ENCODE measurements at places on chromosomes 7 and 10. TPM values are rescaled to one million over a fixed set of nuclear protein-coding genes. Genes with fewer than 3 reads are reported as not detected.

DNA sequence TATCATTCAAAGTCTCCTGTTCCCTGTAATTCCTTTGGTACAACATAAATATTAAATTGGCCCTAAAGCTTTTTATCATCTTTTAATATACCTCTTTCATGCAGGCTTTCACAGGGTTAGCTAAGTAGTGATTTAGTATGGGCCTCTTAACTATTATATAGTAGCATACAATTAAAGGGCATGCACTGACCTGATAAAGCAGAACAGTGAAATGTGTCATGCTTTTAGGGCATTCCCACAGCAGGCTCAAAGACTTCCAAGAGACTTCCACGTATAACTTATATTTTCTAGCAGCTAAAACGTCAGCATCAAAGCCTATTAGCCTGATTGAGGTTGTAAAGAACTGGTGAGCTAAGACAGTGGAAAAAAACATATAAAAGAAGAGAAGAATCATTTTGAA lies 35.3 kb downstream of the SAMD8 start:
- H3K4me3 ChIP-seq = no peak overlapping the region
- no peaks in the 10 kb centered on the region for H3K27me3 ChIP-seq
- peaks cover 12% of the 10 kb centered on the region for H3K4me1 ChIP-seq
- peaks cover 7% of the 10 kb centered on the region for H3K36me3 ChIP-seq

DNA sequence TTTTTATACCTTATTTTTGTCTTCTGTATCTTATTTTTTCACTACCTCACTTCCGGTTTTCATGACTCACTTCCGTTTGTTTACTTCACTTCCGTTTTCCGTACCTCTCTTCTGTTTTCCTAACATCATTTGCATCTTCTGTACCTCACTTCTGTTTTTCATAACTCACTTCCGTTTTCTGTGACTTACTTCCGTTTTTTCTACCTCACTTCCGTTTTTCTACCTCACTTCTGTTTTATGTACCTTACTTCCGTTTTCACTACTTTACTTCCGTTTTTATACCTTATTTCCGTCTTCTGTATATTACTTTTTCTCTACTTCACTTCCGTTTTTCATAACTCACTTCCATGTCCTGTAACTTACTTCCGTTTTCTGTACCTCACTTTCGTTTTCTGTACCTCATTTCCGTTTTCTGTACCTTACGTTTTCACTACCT lies 492.5 kb upstream of the AKR1E2 start:
- H3K4me1 ChIP-seq = no peaks in the 10 kb centered on the region
- no peaks in the 10 kb centered on the region for H3K36me3 ChIP-seq
- H3K4me3 ChIP-seq = no peak overlapping the region
- no peak for DNase-seq
- no peaks in the 10 kb centered on the region for H3K27me3 ChIP-seq

- no peak overlapping the region for H3K4me3 ChIP-seq
- H3K27ac ChIP-seq = no peak overlapping the region
- H3K4me1 ChIP-seq = no peaks in the 10 kb centered on the region
- no peaks in the 10 kb centered on the region for H3K27me3 ChIP-seq
- DNase-seq = no peak
- H3K36me3 ChIP-seq = no peaks in the 10 kb centered on the region
Observed at GRCh38 chr10:116780691-116781205, 38.4 kb upstream of the HSPA12A start.

- no peak for DNase-seq
- H3K27me3 ChIP-seq = no peaks in the 10 kb centered on the region
- no peak overlapping the region for H3K27ac ChIP-seq
- H3K36me3 ChIP-seq = no peaks in the 10 kb centered on the region
Observed at GRCh38 chr7:118140468-118140867, 43.5 kb upstream of the LSM8 start.

DNA sequence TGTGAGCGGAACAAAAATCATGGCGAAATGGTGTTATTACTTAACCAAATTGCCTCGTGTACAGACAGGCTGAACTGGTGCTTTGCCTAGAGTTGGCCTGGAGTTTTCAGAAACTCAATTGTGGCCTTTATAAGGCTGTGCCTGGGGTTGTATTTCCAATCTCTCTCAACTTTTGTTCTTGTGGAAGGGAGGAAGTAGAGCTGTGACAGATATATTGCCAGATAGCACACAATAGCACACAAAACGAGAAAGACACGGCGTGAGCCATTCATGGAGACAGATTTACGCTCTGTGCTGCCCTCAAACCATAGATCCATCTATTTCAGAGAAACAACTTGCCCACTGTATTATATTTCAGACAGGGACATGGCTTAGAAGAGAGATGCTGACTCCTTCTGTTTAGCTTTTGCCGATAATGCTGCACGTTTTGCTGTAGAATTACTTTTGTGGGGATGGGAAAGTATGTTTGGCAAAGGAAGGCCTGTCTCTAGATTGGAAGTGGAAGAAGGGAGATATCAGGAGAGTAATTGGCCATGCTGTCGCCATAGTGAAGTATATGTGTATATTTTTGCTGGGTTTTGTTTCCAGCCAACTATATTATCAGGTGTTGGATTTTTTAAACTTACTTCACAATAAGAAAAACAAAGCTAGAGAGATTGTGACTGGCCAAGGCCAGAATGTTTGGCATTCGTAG lies 80.4 kb downstream of the AUTS2 start:
- H3K27ac ChIP-seq = no peak overlapping the region
- H3K4me3 ChIP-seq = no peak overlapping the region
- no peaks in the 10 kb centered on the region for H3K27me3 ChIP-seq
- no peaks in the 10 kb centered on the region for H3K4me1 ChIP-seq
- DNase-seq = no peak

The AKR1C3 gene
- total RNA-seq = 2.7 TPM

GRCh38 chr7:26398427-26398755 lies 106.7 kb downstream of the SNX10 start:
- H3K4me1 ChIP-seq = no peaks in the 10 kb centered on the region
- no peaks in the 10 kb centered on the region for H3K36me3 ChIP-seq
- H3K27ac ChIP-seq = no peak overlapping the region

DNA sequence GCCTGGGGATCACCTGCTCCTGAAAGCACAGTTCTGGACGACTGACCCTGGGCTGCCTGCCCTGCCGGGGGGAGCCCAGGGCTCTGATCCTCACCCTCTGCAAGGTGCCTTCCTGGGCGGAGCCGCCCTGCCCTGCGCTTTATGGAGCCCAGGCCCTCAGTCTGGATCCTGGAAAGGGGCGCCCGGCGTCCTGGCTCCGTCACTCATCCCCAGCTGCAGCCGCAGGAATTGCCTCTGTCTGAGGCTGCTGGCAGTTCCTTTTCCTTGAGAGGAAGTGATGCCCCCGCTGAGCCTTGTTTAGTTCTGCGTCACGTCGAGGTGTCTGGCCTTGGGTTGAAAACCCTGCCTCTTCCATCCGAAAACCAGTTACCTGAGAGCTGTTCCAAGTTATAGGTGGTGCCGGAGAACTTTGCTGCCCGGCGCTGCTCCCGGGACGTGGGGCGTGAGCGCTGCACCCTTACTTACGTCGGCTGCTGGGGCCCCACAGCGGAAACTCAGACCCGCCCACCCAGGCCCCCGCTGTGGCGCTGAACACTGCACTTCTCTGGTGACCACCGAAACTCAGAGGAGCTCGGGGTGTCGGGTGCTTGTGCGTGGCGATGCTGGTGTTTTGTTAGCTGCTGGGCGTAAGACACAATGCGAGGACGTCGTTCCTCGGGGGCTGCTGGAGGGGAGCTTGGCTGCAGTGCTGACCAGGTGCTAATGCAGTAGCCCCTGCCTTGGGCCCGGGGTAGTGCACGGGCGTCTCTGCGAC lies 5.4 kb downstream of the MAFK start:
- DNase-seq = no peak
- H3K27me3 ChIP-seq = no peaks in the 10 kb centered on the region
- peaks cover 7% of the 10 kb centered on the region for H3K4me1 ChIP-seq
- H3K27ac ChIP-seq = no peak overlapping the region
- no peaks in the 10 kb centered on the region for H3K36me3 ChIP-seq

DNA sequence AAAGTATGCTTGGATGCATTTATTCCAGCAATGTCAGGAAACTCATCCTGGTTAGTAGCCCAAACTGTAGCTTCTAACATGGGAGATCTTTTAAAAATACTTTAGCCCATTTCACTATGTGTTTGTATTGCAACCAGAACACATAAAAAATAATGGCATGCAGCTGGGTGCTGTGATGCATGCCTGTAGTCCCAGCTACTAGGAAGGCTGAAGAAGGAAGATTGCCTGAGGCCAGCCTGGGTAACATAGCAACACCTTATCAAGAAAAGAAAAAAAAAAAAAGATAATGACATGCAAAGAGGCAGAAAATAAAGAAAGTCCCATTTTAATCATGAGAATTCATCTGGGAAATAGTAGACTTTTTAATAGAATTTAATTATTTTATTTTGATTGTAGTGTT lies 517.0 kb upstream of the TEX47 start:
- no peak for DNase-seq
- no peaks in the 10 kb centered on the region for H3K36me3 ChIP-seq
- H3K27me3 ChIP-seq = no peaks in the 10 kb centered on the region

The SLC16A9 gene
- total RNA-seq = 1.5 TPM

GRCh38 chr7:31896925-31897324 lies 173.3 kb downstream of the PDE1C start:
- H3K4me3 ChIP-seq = no peak overlapping the region
- H3K27ac ChIP-seq = no peak overlapping the region
- no peaks in the 10 kb centered on the region for H3K36me3 ChIP-seq
- DNase-seq = no peak
- H3K4me1 ChIP-seq = no peaks in the 10 kb centered on the region
- no peaks in the 10 kb centered on the region for H3K27me3 ChIP-seq

- no peak overlapping the region for H3K4me3 ChIP-seq
- no peaks in the 10 kb centered on the region for H3K36me3 ChIP-seq
- DNase-seq = no peak
Observed at GRCh38 chr7:521221-522070, 1.8 kb upstream of the PDGFA start.

- no peak overlapping the region for H3K27ac ChIP-seq
- H3K36me3 ChIP-seq = no peaks in the 10 kb centered on the region
- DNase-seq = no peak
Observed at GRCh38 chr10:132904814-132905649, 37.3 kb downstream of the CFAP46 start.

- DNase-seq = no peak
- no peaks in the 10 kb centered on the region for H3K27me3 ChIP-seq
- H3K4me3 ChIP-seq = no peak overlapping the region
- H3K4me1 ChIP-seq = no peaks in the 10 kb centered on the region
- no peak overlapping the region for H3K27ac ChIP-seq
- peaks cover 16% of the 10 kb centered on the region for H3K36me3 ChIP-seq
Observed at GRCh38 chr10:14904316-14904732, 25.7 kb downstream of the SUV39H2 start.

DNA sequence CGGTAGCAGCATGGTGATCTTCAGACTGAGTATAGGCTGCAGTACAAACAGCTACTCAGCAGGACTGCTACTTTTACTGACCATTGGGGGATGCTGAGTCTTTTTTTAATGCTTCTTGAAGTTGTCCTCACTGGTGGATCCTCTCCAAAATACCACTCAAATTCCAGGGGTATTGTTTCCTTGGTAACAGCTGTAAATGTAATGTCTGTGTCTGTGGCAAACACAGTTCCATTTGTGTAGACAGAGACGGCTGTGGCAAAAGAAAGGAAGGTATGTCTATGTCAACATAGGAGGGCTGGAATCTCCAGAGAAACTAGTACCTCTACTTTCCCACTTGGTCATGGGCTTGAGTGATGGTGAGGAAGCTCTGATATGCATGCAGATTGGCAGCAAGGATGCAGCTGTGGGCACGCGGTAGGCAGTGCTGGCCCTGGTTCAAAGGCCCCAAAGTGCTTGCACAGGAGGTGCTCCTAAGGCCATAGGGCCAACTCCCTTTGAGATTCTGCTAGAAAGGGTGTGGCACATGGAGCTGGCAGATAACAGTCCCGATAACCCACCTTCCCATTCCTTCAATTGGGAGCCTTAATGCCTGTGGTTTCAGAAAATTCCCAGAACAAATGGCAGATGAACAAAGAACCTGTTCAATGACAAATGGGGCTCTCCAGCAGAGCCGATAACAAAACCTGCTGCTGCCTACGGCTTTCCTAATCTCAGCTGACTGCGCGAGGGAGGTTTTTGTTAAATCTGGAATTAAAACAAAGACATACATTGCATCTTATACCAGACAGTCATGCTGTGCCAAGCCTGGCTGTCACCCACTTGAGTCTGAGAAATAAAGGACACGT lies 43.0 kb downstream of the PKD1L1 start:
- H3K27ac ChIP-seq = no peak overlapping the region
- no peak overlapping the region for H3K4me3 ChIP-seq
- no peaks in the 10 kb centered on the region for H3K4me1 ChIP-seq
- no peaks in the 10 kb centered on the region for H3K27me3 ChIP-seq

DNA sequence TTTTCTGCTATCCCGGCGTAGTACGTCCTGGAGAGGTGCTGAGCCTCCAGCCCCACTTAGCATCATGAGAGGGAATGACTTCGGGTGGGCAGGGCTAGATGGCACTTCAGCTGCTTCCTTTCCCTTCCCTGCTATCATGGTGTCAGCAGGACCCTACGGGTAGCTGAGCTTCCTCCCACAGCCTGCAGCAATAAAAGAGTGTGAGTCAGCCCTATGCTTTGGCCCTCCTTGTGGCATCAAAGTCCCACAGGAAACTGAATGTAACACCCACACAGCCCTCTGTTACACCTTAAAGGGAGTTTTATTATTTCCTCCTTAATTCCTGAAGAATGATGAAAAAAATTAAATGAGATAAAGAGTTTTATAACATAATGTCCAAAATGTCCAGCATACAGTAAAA lies 458.1 kb downstream of the RPS24 start:
- no peaks in the 10 kb centered on the region for H3K4me1 ChIP-seq
- no peak overlapping the region for H3K4me3 ChIP-seq
- no peak overlapping the region for H3K27ac ChIP-seq
- H3K36me3 ChIP-seq = no peaks in the 10 kb centered on the region

The ZDHHC6 gene
- 46.2 TPM for total RNA-seq

DNA sequence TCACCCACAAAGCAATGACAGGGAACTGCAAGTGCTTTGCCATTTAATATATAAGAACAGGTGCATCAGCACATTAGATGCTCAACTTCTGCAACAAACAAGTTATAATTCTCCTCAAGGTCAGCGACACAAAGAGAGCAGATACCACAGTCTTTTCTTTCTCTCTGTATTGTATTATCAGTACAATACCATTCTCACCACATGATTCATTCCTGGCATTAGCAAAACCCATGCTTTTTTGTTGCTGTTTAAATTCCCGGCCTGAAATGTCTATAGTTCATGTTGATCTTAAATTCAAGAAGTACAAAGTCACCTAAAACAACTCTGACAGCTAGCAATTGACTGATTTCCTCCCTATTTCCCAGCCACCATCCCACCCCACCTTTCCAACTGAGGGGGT lies 111.8 kb upstream of the FEZF1 start:
- no peaks in the 10 kb centered on the region for H3K36me3 ChIP-seq
- H3K27me3 ChIP-seq = no peaks in the 10 kb centered on the region
- no peak overlapping the region for H3K27ac ChIP-seq
- H3K4me1 ChIP-seq = no peaks in the 10 kb centered on the region
- no peak for DNase-seq
